ENCODE measurements at places on chromosomes 13 and 19.

DNA sequence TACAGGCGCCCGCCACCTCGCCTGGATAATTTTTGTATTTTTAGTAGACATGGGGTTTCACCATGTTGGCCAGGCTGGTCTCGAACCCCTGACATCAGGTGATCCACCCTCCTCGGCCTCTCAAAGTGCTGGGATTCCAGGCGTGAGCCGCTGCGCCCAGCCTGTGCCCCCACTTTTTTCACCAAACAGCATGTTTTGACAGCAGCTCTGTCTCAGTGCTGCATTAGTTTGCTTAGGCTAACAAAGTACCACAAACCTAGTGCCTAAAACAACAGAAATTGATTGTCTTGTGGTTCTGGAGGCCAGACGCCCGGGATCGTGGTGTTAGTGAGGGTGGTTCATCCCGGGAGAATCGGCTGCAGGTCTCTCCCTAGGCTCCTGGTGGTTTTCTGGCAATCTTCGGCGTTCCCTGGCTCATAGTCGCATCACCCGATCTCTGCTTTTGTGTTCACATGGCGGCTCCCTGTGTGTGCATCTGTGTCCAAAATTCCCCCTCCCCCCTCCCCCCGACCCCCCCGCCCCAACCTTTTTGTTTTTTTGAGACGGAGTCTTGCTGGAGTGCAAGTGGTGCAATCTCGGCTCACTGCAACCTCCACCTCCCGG lies 30.0 kb downstream of the MYH14 start:
- no peak for DNase-seq

- DNase-seq, result no peak
Observed at GRCh38 chr19:608155-609003, 18.7 kb downstream of the HCN2 start.

DNA sequence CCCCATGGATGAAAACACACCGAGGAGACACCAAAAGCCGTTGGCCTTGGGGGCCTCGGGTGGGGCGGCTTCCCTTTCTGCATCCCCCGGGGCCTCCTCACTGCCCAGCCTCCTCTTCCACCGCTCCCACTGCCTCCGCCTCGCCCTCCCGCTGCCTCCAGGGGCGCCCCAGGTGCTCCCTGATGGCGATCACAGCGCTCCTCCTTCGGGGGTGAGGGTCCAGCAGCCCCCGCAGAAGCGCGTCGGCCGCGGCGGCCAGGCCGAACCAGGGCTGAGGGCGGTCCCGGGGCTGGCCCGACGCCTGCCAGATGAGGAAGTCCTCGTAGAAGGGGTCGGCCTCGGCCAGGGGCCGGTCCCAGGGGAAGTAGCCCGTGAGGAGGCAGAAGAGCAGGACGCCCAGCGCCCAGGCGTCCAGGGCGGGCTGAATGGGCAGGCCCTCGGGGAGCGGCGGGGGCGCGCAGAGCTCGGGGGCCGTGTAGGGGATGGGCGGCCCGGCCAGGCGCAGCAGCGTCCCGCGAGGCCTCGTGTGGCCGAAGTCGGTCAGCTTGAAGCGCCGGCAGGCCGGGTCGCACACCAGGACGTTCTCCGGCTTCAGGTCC lies 7.2 kb downstream of the SBK2 start:
- no peak for DNase-seq

GRCh38 chr19:30630289-30631032 lies 258.3 kb downstream of the ZNF536 start:
- no peak for DNase-seq

DNA sequence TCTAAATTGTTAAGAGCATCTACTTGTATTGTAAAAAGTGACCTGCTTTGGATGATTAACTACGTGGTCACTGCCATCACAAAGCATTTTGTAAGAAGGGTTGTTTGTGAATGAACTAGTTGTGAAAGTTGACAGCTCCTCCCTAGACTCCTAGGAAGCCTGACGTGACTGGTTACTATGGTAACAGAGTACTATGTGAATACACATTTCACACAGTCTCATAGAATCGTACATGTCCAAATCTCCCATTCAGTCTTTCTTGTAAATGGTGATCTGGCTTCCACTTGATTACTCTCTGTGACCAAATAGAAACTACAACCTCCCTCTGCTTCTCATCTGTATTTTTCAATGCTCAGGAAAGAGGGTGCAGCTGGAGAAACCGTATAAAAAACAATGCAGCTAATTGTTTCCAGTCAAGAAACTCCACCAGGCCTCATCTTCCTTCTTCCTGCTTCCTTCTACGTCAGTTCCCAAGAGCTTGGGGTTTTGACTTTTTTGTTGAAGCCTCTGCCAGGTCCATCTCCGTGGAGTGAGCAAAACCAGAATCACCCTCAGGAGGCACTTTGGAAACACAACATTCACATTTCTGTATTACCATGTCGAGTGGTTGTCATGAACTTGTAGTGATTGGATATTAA lies 83.4 kb downstream of the GPC6 start:
- no peak for DNase-seq

GRCh38 chr13:98647121-98647520 lies 70.2 kb upstream of the STK24 start:
- DNase-seq, result no peak

- DNase-seq, result no peak
Observed at GRCh38 chr19:11423791-11424181, 4.7 kb upstream of the RGL3 start.
